ENCODE measurements at places on chromosomes 5 and 9. TPM values are rescaled to one million over a fixed set of nuclear protein-coding genes. Genes with fewer than 3 reads are reported as not detected.

INSL6 gene
- not detected for total RNA-seq

SLC25A2 gene
- total RNA-seq: 0.48 TPM

ANXA2R gene
- total RNA-seq: 3.5 TPM

TAF1L gene
- not detected for total RNA-seq

CBY3 gene
- not detected for total RNA-seq

OBP2B gene
- not detected for total RNA-seq

PCDHA13 gene
- total RNA-seq: 1.1 TPM

PDLIM4 gene
- total RNA-seq: 59.2 TPM

NME5 gene
- 2.0 TPM for total RNA-seq

SPATA31A5 gene
- total RNA-seq: not detected

KCNIP1 gene
- total RNA-seq: 12.0 TPM

KIF12 gene
- 0.39 TPM for total RNA-seq
